ENCODE measurements at places on chromosomes 11 and 22.

- DNase-seq, result no peak
Measured at GRCh38 chr22:25282346-25282670, 62.9 kb downstream of the CRYBB2 start.

DNA sequence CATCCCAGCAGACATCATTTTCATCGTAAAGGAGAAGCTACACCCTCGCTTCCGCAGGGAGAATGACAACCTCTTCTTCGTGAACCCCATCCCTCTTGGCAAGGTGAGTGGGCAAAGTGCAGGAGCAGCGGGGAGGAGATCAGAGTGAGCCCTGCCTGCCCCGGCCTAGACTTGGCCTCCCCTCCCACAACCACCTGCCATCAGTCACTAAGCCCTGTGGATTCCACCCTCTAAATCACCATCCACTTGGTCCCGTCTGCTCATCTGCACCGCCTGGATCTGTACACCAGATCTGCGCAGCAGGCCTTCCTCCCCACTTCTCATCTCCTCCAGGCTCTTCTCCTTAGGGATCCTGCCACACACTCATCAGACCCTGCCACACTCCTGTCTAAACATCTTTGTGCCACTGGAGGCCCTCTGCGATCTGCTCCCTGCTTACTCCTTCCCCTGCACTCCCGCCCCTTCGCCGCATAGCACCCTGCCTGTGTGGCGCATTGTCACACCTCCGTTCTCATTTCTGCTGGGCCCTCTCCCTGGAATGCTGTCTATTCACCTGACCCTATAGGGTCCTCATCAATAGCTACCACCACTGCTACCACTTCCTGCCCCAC is 14.2 kb downstream of the UCP2 start:
- no peak for DNase-seq

DNA sequence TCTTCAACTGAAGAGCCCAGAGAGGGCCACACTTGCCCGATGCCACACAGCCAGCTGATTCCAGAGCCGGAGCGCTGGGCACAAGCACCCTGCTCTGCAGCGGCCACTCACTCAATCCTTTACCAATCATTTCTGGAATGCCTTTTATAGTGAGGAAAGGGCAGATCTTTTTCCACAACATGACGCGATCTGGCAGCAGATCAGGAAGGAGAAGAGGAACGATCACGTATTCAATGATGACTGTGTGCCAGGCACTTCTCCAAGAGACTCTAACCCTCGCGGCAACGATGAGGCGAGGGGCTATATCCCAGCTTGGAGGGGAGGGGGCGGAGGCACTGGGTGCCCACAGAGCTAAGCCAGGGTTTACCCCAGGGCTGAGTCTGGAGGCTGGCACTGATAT is 56.3 kb upstream of the TCF20 start:
- DNase-seq, result no peak

DNA sequence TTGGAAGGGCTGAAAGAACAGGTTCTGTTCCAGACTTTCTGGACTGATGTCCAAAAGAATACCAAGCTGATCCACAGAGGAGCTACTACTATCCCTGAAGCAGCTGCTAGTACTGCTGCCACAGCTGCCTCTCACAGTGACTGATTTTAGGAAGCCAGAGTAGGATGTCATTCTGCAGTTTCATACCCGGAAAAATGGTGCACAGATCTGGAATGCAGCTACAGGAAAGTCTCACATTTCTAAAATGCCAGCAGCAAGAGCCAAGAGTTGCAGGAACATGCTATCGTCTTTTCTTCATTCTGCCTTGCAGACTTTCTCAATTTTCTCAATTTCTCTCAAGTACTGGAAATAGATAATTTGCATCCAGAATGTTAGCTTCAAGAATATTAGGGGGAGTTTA is 19.4 kb upstream of the CCDC179 start:
- DNase-seq, result no peak

GRCh38 chr11:108302121-108302785 is 79.4 kb downstream of the ATM start:
- DNase-seq, result no peak

DNA sequence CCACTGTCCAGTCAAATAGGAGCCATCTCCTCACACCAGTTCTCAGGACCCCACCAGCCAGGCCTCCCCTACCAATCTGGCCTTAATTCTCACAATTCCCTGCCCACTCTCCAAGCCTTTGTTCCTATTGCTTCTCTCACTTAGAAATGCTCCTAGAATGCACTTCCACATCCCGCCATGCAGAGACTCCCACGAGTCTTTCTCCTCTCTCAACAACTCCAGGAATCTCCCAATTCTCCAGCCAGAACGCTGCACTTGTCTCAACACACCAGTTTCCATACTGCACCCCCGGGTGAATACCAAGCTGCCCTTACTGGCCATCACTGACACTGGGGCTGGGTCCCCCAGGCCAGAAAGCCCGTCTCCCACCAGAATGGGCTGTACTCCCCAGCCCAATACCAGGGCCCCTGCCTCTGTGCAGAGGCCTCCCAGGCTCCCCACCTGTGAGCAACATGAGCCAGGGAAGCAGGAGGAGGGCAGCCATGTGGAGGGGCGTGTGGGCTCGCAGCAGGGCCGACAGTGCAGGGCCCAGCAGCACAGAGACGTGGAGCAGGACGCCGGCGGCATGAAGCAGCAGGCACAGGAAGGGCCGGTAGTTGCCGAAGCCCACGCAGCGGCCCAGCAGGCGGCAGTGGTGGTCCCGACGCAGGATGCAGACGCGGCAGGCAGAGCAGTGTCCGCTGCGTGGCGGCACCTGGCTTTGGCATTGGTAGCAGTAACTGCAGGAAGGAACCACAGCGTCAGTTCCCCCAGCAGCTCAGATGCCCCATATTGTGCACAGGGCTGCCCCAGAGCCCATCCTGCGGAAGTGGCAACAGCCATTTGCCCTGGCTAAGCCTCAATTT is 2.4 kb downstream of the ZDHHC24 start:
- peak; percentile 55 for DNase-seq
